ENCODE measurements at places on chromosomes 13 and 19.
A peak's percentile ranks its signal among the peaks of the same experiment; 100 is the strongest.

DNA sequence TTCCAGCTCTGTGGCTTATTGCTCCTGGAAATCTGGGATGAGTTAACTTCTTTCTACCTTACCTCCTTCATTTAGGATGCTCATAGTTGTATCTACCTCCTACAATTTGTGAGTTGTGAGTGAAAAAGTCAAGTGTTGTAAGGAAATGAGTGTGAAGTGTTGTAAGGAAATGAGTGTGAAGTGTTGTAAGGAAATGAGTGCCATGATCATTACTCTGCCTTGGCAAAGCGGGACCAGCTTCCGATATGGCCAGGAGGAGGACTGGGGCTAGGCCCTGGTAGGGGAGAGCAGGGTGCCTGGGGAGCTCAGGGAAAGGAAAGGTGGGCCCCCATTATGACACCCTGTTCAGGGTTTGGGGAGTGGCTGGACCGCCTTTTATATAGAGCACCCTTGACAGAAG, 435.2 kb downstream of the FGF9 start:
- DNase-seq = no peak

- DNase-seq = peak; percentile 73
Measured at GRCh38 chr19:1401138-1401888, at the start of gene GAMT. GAMT (minus strand) TSS chr19:1401542; CDS start chr19:1401476, 66 bp downstream.

- DNase-seq = peak; percentile 94
Measured at GRCh38 chr19:42140125-42140754, 8.0 kb upstream of the POU2F2 start.

DNA sequence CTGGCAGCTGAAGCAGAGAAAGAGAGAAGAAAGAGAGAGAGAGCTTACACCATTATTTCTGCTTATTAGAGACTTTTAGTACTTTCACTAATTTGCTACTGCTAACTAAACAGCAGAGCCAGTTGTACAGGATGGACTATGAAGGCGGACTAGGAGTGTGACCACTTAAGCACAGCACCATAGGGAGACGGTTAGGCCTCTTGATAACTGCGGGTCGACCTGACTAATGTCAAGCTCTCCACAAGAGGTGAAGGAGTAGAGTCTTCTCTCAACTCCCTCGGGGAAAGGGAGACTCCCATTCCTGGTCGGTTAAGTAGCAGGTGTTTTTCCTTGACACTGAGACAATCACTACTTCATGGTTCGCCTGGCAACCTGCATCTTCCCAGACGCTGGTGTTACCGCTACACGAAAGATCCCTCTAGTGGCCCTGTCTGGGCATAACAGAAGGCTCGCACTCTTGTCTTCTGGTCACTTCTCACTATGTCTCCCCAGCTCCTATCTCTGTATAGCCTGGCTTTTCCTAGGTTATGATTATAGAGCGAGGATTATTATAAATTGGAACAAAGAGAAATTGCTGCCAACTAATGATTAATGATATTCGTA, 5.3 kb upstream of the PSG7 start:
- DNase-seq = no peak

DNA sequence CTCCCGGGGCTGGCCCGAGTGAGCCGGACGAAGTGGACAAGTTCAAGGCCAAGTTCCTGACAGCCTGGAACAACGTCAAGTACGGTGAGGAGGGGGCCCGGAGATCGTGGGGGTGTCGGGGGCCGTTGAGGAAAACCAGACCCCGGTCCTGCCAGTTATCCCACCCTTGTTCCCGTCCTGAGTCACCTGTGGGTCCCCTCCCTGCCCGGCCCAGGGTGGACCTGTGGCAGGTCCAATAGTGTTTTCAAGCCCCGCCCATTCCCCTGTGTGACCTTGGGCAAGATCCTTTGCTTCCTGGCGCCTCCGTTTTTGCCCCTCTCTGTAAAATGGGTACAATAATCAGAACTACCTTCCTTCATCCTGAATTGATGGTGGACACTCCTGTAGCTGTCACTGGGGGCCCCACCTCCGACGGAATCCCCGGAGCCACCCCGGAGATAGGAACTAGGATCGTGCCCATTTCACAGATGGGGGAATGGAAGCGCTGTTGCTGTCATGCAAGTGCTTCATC, 593 bp downstream of the ATG4D start:
- DNase-seq = no peak

GRCh38 chr19:45200568-45200967, 22.0 kb downstream of the BLOC1S3 start:
- peak; percentile 59 for DNase-seq

- no peak for DNase-seq
Measured at GRCh38 chr13:107373551-107373950, 805.6 kb upstream of the ARGLU1 start.

GRCh38 chr13:29857085-29857484, 6.7 kb upstream of the UBL3 start:
- DNase-seq = no peak

GRCh38 chr19:31838163-31838815, 489.1 kb upstream of the TSHZ3 start:
- no peak for DNase-seq

GRCh38 chr19:45558399-45558878, 26.2 kb downstream of the OPA3 start:
- peak; percentile 60 for DNase-seq

GRCh38 chr19:40466985-40467734, at the start of gene SPTBN4:
SPTBN4 (plus strand) TSS chr19:40467001; CDS start chr19:40472622, 5,621 bp downstream.
- DNase-seq = peak; percentile 44

- peak; percentile 37 for DNase-seq
Measured at GRCh38 chr13:87123987-87124784, 547.0 kb upstream of the SLITRK5 start.
